ENCODE measurements at places on chromosomes 1 and 21.
A peak's percentile ranks its signal among the peaks of the same experiment; 100 is the strongest.

- peak; percentile 95 for DNase-seq
Observed at GRCh38 chr1:179081687-179082332, at the start of gene TOR3A. Gene TOR3A (plus strand): TSS chr1:179082070. CDS start chr1:179082129, 59 bp downstream.

GRCh38 chr1:46809071-46809470 lies 10.2 kb downstream of the CYP4B1 start:
- DNase-seq: no peak

DNA sequence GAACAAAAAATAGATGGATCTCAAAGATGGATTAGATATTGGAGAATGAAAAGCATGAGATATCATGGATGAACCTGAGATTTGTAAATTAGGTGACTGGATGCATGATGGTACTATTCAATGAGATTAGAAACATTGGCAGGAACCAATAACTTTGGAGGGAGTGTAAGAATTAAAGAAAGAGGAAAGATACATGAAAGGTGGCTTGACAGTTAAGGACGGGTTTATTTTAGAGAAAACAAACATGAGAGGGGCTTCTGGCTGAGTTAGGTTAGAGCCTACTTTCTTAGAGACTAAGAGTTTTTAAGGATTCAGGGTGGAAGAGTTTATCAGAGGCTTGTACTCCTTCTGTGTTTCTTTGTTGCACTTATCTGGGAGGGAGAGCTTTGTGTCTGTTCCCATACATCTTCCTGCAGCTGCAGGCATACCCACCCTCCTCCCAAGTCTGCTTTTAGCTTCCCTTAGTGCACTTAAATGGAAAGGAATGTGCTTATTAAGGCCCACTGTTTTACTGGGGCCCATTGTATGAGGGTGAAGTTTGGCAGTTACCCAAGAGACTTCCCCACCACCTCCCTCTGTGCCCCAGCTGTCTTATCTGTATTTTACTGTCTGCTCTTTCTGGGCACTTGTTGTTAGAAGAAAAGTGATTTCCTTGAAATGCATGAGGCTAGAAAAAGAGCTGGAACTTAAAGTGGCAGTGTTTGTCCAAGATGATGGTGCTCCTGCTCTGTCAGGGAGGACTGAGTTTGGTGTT lies 26.1 kb upstream of the CR2 start:
- DNase-seq: peak; percentile 77

- no peak for DNase-seq
Observed at GRCh38 chr1:229238674-229239415, 32.1 kb upstream of the RAB4A start.

GRCh38 chr1:231497629-231498152 lies 30.8 kb upstream of the TSNAX start:
- no peak for DNase-seq

- no peak for DNase-seq
Observed at GRCh38 chr1:196674908-196675307, 23.1 kb downstream of the CFH start.

- peak; percentile 61 for DNase-seq
Observed at GRCh38 chr1:207981976-207982375, 71.1 kb upstream of the CD34 start.

GRCh38 chr1:20266642-20267041 lies 24.0 kb upstream of the VWA5B1 start:
- DNase-seq: no peak

- no peak for DNase-seq
Observed at GRCh38 chr1:208974717-208975116, 608.8 kb upstream of the CAMK1G start.

DNA sequence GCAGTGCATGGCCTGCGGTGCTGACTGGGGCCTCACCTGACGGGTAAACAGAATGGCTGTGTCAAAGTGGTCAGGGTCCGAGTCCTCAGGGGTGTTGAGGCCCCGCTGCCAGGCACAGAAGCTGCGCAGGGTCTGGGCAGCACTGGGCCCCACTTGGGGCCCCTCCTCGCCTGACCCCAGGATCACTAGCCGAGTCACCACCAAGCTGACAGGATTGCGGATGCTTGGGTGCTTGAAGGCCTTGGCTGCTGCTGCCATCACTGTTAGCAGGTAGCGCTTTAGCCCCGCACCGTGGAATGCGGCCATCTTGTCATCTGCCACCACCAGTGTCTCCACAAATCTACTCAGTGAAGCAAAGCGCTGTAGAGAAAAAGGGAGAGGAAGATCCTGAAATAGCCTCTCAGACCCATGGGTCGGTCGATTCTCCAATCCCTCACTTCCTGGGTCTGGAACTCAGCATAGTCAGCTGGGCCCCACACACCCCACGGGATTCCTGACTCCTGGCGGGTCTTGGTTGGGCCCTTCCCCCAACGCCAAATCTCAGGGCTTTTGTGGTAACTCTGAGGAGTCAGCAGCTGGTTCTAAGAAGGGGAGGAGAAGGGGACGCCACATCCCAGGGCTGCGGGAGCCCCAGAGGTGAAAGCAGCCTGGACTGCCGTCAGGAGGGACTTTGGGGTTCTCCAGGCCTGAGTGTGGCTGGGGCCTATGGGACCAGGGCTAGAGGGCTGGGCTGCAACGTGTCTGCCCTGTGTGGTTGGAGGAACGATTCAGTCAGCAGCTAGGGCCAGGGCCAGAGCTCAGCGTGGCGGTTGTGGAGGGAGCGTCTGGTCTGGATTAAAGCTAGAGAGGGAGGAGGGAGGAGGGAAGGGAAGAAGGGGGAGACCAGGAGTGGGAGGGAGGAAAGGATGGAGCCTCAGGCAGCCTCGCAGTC lies 2.1 kb downstream of the ADAMTS4 start:
- no peak for DNase-seq

GRCh38 chr1:29502911-29503840 lies 266.9 kb downstream of the PTPRU start:
- DNase-seq: no peak

GRCh38 chr1:6965083-6965934 lies 180.1 kb downstream of the CAMTA1 start:
- no peak for DNase-seq

GRCh38 chr1:160474392-160475242 lies 48.4 kb downstream of the SLAMF6 start:
- DNase-seq: no peak

DNA sequence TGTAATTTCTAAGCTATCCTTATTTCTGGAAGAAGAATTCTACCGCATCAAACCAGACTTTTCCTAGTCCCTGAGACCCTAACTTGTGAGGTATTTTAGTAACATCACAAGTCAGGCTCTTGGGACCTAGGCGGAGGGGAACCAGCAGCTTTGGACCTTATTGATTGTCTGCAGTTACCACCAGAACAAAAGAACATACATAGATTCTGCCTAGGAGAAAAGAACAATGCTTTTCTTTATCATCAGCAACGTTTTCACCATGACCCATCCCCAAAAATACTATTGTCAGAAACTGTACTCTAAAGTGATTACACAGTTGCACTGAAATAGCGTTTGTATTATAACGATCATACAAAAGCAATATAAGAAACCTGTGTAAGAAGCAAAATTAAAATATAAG lies 860.4 kb downstream of the USP25 start:
- no peak for DNase-seq

- DNase-seq: no peak
Observed at GRCh38 chr1:92404661-92405060, 82.1 kb downstream of the GFI1 start.

GRCh38 chr1:183043872-183044854 lies 20.9 kb downstream of the LAMC1 start:
- DNase-seq: no peak

GRCh38 chr1:119635811-119636390 lies 12.2 kb downstream of the ZNF697 start:
- DNase-seq: no peak

DNA sequence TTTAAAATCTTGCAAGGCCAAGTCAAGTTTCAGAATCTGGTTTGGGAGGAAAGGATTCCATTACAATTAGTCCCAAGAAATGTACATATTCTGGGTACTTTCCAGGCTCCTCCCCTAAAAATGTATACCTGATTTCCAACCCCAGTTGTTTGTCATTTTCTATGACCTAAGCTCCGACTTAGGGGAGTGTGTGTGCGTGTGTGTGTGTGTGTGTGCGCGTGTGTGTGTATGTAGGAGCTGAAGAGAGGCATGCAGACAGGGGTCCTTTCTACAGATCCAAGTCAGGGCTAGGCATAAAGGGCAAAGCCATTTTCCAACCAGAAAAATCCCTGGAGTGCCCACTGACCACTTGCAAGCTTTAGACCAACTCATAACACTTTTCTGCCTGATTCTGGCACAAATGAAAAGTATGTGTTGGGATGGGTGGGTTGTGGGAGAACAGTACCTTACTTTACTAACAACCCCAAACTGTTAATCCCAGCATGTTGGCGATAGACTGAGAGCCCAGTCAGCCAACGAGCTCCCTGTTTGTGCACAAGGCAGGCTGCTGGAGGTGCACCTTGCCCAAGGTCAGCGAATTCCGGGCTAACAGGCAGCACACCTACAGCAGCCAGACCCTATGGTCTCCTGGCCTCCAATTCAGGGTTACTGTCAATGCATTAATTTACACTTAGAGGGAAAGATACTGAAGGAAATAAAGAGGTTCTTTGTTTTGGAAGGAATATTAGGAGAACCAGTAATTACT lies 1.7 kb downstream of the TRABD2B start:
- DNase-seq: no peak

- peak; percentile 78 for DNase-seq
Observed at GRCh38 chr1:156383023-156383422, 14.0 kb downstream of the RHBG start.

GRCh38 chr21:15301736-15302135 lies 236.9 kb upstream of the NRIP1 start:
- DNase-seq: no peak

DNA sequence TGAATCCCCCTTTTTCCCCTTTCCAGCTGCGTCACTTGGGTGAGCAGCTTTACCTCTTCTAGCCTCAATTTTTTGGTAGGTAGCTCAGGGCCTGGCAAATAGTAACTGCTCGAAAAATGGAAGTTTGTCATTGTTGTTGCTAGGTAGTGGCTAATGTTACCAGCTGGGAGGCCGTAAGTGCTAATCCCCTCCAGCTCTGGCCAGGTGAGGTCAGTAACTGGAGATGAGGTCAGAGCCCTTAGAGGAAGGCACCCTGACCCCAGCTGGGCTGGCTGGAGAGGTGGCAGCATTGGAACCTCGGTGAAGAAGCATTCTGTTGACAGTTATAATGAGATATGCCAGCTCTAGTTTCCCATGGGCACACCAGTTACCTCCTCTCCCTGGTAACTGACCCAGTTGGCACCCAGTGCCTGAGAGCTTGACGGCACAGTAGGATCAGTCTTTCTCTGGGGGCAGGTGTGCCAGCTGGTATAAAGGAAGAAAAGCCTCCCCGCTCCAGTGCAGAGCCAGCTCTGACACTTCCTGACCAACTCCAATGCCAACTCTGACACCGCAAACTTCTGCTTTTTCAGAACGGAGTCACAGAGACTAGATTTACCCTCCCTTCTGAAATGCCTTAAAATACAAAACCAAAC lies 35.0 kb upstream of the SLC2A1 start:
- peak; percentile 40 for DNase-seq

- DNase-seq: no peak
Observed at GRCh38 chr1:14939527-14940284, 213.8 kb upstream of the TMEM51 start.

GRCh38 chr1:28526886-28527285 lies 21.0 kb downstream of the RCC1 start:
- DNase-seq: no peak

DNA sequence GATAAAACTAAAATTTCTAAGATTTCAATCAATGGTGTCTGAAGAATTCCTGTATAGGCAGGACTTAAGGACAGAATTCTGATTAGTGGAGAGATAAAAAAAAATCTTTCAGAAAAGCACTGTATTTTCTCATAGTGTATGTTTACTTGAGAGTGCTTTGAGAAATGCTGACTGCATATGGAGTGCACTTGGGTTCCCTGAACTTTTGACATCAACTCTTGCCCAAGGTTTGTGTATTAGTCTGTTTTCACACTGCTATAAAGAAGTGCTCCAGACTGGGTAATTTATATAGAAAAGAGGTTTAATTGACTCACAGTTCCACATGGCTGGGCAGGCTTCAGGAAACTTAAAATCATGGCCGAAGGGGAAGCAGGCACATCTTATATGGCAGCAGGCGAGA lies 275.0 kb downstream of the LRRC40 start:
- DNase-seq: no peak

- no peak for DNase-seq
Observed at GRCh38 chr1:72419229-72419628, 136.9 kb upstream of the NEGR1 start.

- no peak for DNase-seq
Observed at GRCh38 chr1:231508941-231509340, 19.5 kb upstream of the TSNAX start.

DNA sequence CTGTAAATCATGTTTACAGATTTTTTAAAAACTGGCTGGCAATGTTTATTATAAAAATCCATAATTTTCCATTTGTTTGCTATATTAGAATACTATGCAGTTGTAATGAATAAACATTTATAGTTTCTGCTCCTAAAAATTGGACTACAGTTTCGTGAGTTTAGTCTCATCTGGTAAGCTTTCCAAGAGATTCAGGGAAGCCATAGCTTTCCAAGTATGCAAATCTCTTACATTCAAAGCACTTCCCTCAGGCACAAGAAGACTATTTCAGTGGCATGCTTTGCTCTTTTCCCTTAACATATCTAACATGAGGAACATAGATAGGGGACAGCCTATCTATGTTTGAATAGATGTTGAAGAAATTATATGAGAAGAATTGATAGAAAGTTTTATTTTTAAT lies 77.2 kb downstream of the ADGRL2 start:
- no peak for DNase-seq

DNA sequence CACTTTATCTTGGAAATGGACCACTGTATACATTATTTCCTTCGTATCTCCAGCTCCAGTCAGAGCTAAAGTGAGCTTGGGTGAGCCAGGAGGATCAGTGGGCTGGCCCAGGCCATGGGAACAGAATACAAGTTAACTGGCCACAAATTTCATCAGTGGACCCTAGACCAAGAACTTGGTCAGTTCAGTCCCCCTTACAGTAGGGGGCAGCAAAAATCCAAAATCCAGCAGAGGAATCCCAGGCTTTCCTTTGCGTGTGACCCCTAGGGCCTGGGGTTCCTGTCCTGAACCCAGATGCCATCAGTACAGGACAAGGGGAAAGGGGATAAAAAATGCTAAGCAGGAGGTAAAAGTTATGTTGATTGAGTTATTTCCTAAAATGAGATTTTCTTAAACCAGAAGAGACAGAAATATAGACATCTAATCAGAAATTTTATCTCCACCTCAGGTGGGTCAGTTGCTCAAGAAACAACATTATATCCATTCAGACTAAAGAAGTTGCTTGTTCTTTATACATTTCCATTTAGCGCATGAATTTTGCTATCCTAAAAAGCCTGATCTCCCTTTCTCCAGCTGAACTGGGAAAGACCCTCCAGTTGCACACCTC lies 24.1 kb upstream of the LCE5A start:
- peak; percentile 55 for DNase-seq

DNA sequence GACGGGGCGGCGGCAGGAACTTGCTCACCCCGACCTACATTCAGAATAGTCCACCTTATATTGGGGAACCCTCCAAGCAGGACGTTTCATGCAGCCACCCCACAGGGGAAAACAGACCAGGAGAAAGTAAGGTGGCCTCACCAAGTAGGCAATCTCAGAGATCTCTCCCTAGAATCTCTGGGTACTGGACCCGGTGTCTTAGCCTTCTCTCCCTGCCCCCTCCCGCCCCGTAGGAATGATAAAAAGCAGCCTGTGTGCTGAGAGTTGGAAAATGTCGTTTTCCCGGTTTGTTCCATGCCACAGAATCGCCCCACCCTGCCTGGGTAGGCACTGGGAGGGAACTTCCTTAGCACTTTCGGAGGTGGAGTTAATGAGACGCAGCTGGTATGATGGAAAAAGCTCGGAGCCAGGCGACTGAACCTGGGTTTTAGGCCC lies 789 bp upstream of the PTPN14 start:
- DNase-seq: no peak
